Stimulated activated CD4-positive, alpha-beta T cell treated with anti-CD3 and anti-CD28 coated beads, TNF-alpha, amount 100 ng/mL, for 24 hours (primary cell): ENCODE measurements at places on chromosomes 1 and 21.

DNA sequence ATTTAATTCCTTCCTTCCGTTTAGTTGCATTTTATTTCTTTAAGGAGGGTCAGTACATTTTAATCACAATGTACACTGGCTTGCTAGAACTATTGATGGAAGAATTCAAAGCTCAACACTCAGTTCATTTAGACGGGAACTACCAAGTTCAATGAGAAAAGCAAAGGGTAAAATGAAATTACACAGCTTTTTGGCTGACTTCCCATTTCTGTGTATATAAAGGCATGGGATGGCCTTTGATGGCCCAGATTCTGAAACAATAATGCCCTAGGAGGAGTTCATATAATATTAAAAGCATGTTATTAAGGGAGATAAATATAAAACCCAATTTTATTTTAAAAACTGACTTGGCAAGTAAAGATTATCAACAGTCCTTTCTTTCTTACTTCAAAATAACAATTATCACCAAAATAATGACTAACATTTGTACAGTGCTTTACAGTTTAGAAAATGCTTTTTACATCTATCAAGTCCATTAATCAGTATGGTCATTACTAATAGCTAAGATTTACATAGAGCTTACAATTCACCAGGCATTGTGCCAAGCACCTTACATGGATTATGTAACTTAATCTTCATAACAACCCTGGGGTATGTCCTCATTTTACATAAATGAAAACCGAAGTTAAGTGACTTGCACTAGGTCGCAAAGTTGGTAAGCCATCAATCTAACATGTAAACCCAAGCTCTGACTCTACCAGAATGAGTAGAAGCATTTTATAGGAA, 402.4 kb downstream of the OMA1 start:
- no peak for DNase-seq

DNA sequence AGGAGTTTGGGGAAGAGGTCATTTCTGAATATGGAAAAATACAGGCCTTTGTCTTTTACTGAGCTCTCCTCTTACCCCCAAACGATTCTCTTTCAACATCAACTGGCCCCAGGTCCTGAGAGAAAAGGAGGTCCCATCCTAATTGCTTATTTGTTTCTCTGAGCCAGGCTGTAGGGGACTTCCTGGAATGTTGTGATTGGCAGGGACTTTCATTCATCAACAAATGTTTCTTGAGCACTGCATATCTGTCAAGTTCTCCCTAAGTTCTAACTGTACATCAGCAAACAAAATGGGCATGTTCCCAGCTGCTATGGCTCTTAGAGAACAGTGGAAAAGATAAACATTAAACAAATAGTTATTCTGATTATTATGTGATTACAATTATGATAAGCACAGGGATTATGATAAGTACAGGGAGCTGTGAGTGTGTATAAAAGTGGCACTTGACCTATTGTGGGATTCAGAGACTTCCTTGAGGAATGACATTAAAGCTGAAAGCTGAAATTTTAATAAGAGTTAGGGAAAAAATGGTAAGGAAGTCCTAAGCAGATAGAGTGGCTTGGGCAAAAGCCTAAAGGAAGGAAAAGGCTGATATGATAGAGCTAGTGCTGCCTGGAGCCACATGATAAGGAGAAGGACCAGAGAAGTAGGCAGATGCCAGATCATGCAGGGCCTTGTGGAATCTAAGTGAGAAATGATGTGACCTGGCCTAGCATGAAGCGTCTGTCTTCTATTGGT, 11.6 kb downstream of the GPX7 start:
- DNase-seq = no peak

DNA sequence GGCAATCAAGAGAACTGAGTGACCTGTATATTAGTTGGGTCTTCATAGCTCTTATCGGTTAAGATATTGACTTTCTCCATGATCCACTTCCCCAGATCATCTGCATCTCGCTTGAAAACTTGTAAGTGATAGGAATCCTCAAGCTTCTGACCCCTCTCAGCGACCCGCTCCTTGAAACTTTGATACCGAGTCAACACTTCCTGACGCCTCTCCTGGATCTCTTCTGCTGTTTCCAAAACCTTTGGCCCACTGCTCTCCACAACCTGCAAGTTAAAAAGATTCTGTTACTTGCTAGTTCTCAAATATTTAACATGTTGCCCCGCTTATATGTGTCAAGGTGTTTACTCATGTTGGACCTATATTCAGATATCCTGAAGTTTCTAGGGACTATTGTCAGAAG, 1.4 kb downstream of the SPTA1 start:
- DNase-seq = no peak

GRCh38 chr1:204558467-204558866, 42.3 kb downstream of the MDM4 start:
- no peak for DNase-seq

DNA sequence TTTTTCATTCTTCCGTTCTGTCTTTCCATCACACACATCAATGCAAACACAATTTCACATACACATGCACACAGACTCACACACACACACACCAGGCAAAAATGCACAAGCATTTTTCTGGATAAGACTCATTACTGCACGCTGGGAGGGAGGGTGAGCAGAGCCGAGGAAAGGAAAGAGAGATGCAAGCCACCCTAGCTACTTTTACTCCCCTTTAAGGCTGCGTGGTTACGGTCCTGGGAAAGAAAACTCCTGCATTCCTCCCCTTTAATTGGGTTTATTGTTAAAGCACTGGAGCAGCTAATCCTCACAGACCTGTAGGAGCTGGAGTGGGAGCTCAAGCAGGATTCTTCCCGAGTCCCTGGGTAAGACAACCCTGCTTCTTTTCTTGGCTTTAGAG, at the start of gene CAMK1G:
Gene CAMK1G (plus strand): TSS at position 307 of the 400 bp plus-strand sequence. CDS start 11,270 bp downstream, outside the sequence.
- DNase-seq = no peak

DNA sequence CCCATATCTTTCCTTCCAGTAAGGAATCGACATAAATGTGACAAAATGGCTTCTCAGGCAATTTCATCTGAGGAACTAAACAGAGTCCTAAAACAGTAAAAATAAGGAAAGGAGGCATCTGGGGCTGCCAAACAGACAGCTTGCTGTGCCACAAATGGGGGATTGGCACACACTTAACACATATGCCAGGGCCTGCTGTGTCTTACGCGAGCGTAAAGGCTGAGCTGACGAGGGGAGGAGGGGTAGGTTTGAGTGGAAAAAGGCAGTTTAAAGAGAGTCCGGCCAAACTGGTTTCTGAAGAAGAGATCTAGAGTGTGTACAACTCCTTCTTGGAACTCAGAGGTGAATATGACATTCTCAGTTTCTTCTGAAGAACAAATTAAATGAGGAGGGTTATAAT, 244.1 kb upstream of the MAP1LC3C start:
- no peak for DNase-seq
